ENCODE measurements at places on chromosomes 13 and 19.
A peak's percentile ranks its signal among the peaks of the same experiment; 100 is the strongest.

DNA sequence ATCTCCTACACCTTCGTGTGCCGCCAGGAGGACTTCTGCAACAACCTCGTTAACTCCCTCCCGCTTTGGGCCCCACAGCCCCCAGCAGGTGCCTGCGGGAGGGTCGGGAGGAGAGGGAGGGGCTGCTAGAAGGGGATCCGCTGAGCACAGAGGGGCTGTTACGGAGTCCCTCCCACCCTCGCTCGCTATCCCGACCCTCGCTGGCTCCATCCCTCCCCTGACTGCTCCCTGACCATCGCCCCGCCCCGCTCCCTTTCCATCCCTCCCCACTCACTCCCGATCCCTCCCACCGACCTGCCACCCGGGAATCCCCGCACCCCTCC lies 780 bp downstream of the CD177 start:
- DNase-seq = no peak

DNA sequence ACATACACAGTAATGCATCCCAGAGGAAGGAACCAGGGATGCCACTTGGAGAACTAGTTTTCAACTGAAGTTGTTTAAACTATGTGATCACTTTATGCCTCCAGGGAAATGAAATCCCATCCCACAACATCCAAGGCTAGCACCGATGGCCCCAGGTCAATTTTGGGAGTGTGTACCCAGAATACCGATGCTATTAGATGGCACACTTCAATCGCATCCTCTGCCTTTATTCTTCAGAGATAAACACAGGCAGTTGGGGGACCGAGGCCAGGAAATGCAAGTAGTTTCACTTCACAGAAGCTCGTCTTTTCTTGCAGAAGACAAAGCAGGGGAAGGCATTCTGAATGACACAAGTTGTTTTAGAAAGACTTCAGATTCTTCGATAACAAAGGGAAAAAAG lies 13.8 kb downstream of the STK24 start:
- no peak for DNase-seq

GRCh38 chr19:14411938-14412245 lies 7.2 kb downstream of the DDX39A start:
- no peak for DNase-seq

- no peak for DNase-seq
Measured at GRCh38 chr13:73073050-73073449, 14.2 kb downstream of the KLF5 start.

DNA sequence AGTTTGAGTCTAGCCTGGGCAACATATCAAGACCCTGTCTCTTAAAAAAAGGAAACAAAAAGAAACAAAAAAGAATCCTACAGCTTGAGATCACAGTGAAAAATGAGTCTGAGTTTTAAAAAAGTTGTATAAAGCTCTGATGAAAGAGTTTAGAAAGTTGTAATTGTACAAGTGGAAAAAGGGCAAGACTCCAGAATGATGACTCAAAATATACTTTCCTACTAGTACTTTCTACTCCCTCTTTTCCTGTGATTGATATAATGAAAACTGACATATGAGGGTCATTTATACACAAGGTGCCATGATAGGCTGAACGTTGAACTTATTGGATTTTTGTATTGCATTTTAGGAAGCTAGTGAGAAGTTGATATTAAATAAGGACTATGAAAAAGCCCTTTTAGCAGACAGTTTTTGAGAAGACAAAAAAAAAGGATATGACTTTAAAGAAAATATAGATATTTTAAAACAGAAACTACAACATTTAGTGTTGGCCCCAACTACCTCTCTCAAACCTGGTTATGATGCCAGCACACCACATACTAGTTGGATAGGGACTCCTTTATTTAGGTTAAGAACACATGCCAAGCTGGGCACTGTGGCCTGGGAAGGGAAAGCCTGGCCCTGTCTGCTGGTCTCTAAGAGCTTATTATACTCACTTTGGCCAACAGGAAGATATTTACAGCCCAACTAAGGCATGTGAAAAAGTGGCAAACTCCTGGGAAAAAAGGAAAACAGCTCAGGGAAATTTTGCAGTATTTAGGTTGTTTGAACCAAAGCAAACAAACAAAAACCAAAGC lies 116.6 kb downstream of the KL start:
- no peak for DNase-seq

- no peak for DNase-seq
Measured at GRCh38 chr19:52991484-52991883, 22.2 kb upstream of the ERVV-1 start.

DNA sequence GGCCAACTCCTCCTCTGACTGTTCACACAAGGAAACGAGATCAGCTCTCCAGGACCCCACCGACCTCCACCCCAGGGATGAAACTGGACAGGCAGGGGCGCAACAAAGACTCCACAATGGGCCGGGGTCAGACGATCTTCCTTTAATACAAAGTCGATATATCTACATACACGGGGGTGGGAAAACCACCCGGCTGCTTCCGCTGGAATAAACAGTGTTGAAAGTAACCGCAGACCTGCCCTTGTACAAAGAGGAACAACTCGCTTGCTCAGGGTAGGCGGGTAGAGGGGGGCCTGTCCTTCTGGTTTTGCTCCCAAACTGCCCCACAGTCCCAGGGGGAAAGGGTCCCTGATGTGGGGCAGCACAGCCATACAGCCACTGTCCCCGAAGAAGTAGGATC lies 135.2 kb downstream of the PTPRS start:
- no peak for DNase-seq

- DNase-seq = no peak
Measured at GRCh38 chr13:43529796-43530195, 257.0 kb downstream of the ENOX1 start.

DNA sequence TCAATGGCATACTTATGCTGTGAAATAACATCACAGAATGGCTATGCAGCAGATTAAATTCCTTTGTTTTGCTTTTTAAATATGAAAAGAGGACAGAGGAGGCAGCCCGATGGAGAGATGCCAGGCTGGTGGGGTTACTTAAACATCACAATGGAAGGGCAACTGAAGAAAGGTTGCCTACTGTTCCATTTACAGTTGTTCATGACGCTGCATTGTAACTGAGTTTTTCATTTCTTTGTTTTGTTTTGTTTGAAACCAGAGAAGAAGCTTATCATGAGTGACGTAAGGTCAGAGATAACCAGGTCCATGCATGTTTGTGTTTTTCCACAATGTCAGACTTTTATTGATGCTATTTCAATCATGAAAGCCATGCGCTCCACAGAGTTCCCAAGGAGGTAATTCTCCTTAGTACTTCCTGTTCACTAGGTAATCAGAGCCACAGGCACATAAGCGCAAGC lies 273.8 kb downstream of the LHFPL6 start:
- DNase-seq = no peak

GRCh38 chr19:29564574-29565005 lies 38.8 kb downstream of the VSTM2B start:
- no peak for DNase-seq

GRCh38 chr19:40192758-40193586 lies 1.7 kb downstream of the MAP3K10 start:
- DNase-seq = no peak

- DNase-seq = no peak
Measured at GRCh38 chr19:10782795-10783194, 53.2 kb downstream of the TMED1 start.

GRCh38 chr19:40465025-40465556 lies 454 bp downstream of the BLVRB start:
- DNase-seq = no peak

- no peak for DNase-seq
Measured at GRCh38 chr13:63954683-63955082, 2539.0 kb upstream of the PCDH20 start.

- DNase-seq = peak; percentile 62
Measured at GRCh38 chr19:1445185-1445931, 4.6 kb upstream of the APC2 start.

GRCh38 chr19:42402376-42403116 lies 12.4 kb upstream of the CNFN start:
- no peak for DNase-seq

DNA sequence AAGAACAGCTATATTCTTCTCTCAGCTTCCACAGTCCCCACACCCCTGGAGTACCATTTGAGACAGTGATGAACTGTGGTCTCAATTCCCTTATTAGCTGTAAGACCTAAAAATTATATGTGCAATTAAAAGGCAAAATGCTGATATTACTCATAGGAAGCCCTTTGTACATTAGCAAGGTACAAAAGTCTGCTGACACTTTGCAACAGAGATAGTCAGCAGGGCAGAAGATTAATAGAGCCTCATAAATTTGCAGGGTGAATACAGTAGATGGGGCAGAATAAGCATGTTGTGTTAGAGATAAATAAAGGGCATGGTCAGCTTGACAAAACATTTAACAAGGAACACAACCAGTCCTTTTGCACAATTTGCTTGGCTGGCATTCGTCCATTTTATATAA lies 210.0 kb upstream of the OBI1 start:
- DNase-seq = no peak

GRCh38 chr13:95463531-95463930 lies 89.0 kb upstream of the CLDN10 start:
- DNase-seq = no peak

- DNase-seq = no peak
Measured at GRCh38 chr13:79703772-79704171, 222.8 kb downstream of the NDFIP2 start.

DNA sequence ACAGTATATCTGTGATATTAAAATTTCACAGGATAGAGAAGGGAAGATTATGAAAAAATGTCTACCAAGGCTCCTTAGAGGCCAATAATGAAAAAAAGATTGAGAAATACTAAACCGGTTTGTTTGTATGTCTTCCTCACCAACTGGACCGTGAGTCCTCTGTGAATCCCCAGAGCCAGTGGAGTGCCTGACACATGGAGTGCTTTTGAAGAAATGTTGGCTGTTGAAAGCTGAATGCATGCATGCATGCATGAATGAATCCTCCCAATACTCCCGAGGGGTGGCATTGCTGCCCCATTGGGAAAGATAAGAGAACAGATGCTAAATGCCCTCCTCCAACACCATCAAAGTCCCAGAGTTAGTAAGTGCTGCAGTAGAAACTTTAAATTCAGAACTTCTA lies 152.7 kb upstream of the SERP2 start:
- DNase-seq = no peak

GRCh38 chr13:109336730-109337129 lies 449.7 kb downstream of the IRS2 start:
- DNase-seq = no peak

DNA sequence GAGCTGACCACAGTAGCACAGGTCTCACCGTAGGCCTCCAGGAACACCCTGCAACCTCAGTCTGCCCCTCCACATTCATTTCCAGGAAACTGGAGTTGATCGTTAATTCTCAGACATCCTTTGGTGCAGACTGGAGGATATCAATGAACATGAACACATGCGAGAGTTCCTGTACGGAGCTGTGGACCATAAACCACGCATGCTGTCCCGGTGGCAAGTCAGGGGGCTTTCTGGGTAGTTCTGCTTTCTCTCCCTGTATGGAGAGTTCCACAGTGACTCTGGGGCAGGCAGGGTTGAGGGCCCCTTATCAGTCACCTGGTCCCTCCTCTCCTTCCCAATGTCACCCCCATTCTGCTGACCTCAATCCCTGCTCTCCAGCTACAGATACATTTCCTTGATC lies 55.5 kb upstream of the URI1 start:
- DNase-seq = no peak

DNA sequence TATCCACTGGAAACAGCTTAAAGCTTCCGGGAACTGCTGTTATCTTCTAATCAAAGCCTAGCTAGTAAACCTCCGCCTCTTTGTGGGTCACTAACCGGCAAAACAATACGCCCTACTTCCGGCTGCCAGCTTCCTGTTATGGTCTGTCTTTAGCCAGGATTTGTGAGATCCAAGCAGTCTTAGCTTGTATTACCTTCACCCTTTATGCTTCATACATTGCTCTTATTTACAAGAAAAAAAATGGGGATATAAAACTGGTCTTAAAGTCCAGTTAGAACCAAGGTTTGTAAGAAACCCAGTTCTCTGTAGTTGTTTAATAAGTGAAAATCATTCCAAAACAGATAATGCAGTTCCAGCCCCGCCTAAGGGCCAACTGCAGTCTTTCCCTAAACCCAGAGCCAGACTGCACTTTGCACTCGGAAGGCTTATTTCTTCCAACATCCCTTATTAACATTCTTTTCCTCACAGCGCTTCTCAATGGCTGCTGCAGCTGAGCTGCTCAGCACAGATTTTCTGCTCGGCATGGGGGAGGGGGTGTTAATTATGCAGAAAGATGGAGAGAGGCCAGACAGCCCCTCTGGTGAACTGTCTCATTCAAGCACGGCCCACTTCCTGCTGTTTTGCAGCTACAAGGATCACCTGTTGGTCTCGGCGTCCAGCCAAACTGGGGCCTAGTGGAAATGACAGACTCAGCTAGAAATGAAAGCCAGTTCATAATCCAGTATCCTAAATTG lies 368.4 kb downstream of the KLF12 start:
- DNase-seq = peak; percentile 54

- DNase-seq = no peak
Measured at GRCh38 chr19:41376998-41377365, 649 bp downstream of the TMEM91 start.

DNA sequence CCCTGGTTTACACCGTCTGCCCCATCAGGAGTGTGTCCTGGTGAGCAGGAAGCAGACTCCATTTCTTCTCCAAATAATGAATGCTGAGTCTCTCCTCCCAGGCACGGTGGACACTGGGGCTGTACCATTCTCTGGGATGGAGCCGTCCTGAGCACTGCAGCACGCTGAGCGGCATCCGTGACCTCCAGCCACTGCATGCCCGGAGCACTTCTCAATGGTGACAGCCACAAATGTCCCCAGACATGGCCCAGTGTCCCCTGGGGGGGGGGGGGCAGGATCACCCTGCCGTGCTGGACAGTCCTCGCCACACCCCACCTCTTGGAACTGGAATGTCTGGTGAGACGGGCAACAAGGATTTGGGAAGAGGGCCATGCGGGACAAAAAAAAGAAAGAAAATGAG lies 37.4 kb downstream of the GNG7 start:
- DNase-seq = no peak

- no peak for DNase-seq
Measured at GRCh38 chr19:44603201-44603945, 10.0 kb upstream of the IGSF23 start.

DNA sequence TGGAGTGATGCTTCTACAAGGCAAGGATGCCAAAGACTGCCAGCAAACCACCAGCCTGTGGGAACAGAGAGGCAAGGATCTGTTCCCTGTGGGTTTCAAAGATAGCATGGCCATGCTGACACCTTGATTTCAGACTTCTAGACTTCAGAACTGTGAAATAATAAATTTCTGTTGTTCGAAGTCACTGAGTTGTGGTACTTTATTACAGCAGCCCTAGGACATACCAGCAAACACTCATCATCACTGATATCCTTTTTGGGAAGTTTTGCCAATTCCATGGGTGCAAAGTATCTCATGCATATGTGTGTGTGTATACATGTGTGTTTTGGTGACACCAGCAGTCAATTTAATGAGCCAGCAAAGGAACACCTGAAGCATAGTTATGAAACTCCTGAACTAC lies 21.0 kb downstream of the LMO7 start:
- DNase-seq = no peak

- DNase-seq = no peak
Measured at GRCh38 chr13:74560325-74560724, 426.1 kb upstream of the KLF12 start.

- DNase-seq = no peak
Measured at GRCh38 chr19:48560095-48560530, 8.1 kb downstream of the SULT2B1 start.
